ENCODE measurements at places on chromosomes 12 and 14. TPM values are rescaled to one million over a fixed set of nuclear protein-coding genes. Genes with fewer than 3 reads are reported as not detected.

Gene MYBPC1
- total RNA-seq = 92.2 TPM

Gene FSCB
- not detected for total RNA-seq

Gene PLEKHD1
- under 0.01 TPM for total RNA-seq

Gene CISTR
- not detected for total RNA-seq

- DNase-seq = no peak
Observed at GRCh38 chr12:48994224-48995085, 4.7 kb downstream of the DDN start.

DNA sequence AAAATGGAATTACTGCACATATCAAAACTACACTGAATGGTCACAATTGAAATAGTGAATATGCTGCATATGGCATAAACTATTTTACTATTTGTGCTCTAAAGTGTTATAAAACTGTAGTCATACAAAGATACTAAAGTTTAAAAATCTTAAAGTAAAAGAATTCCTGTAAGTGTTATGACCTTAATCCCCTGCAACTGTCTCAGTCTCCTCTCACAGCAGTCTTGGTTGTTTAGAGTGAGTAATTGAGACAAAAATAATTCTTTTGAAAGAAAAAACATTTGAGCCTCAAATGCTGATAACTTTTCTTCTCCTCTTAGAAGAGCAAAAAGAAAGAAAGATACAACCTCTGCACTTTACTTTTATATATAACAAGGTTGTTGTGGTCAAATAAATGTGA, 99.9 kb downstream of the SYT1 start:
- DNase-seq = no peak

GRCh38 chr12:98253207-98254037, 262.0 kb upstream of the TMPO start:
- no peak for DNase-seq

All from breast epithelium (tissue), 4 donors.